ENCODE measurements at places on chromosomes 2 and 18. TPM values are rescaled to one million over a fixed set of nuclear protein-coding genes. Genes with fewer than 3 reads are reported as not detected.

GRCh38 chr18:11183637-11184036 is 34.3 kb upstream of the PIEZO2 start:
- DNase-seq = no peak

WNT6 gene
- total RNA-seq = 1.7 TPM

DNA sequence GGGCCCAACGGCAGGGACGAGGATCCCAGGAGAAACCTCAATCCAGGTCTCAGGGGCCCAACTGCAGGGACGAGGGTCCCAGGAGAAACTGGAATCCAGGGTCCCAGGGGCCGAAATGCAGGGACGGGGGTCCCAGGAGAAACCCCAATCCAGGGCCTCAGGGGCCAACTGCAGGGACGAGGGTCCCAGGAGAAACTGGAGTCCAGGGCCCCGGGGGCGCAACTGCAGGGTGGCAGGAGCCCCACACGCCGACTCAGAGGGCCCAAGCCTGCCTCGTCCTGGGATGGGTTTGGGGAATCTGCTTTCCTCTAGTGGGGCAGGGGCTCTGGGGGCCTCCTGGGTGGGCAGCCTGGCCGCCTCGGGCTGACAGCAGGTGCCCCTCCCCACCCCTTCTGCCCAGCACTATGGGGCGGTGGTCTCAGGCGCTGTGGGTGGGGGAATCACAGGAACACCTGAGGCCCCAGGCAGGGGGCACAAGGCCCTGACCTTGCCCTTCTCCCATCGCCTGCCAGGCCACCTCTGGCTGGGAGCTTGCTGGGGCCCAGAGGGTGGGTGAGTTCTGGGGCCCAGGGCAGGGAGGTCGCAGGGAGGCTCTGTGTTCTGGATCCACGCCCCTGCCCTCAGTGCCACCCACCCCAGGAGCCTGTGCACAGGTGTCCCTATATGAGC is 7.1 kb downstream of the RTP5 start:
- DNase-seq = no peak

GRCh38 chr2:96891591-96892333 is 21.9 kb upstream of the SEMA4C start:
- DNase-seq = no peak

DNA sequence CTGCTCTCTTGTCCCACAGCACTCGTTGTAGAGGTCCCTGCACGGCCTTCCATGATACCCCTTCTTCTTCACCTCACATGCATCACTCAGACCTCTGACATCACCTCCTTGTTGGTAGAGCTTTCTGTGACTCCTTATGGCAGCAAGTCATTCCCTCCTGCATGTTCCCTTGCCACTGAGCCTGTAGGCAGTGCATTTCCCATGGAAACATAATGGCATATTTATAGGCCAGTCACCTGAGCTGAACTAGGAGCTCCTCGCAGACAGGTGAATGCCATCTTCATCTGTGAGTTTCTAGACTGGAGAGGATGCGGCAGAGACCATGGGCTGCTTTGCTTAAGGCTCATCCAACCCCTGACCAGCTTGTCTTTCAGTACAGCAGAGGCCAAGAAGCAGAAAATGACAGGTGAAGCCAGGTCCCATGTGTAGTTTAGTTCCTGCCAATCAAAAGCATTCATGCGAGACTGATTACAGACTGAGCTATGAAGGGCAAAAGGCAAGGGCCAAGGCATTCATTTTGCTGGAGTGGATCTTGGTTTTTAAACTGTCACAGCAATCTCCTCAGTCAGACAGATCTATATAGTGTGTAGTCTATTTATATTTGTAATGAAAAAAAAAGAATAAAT is 59.4 kb upstream of the NEDD4L start:
- no peak for DNase-seq

DNA sequence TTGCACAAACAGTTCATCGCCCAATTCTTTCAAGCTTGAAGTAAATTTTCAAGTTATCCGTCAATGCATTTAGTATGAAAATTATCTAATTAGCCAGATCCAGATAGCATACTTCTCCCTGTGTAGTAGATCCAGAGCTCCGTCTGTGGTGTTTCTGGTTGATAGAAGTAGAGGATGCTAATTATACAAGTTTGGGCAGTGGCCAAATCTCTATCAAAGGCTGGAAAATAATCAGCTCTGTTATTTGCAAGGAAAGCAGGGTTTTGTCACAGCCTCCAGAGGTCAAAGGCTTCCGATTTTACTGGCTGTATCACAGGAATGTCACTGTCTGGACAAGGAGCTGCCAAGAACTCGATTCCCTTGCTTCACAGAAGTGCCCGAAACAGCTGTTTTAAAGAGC is 28.6 kb downstream of the LRRC30 start:
- no peak for DNase-seq

DSC2 gene
- 36.4 TPM for total RNA-seq

CNNM3 gene
- 6.3 TPM for total RNA-seq

DNA sequence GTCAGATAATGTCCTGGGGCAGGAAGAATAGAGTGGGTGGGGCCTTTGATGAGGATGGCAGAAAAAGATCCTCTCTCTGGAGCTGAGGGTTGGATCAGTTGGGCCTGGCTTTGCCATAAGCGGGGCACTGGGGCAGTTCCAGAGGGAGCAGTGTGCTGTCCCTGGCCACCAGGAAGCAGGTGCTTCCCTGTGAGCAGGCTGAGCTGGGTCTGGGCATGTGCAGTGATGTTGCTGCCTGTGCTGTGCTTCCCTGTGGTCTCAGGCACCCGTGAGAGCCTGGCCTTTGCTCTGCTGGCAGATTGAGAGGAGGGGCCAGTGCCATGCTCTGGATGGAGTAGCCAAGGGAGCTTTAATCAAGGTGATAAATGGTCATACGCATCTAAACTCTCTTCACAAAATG is 14.6 kb upstream of the NPPC start:
- no peak for DNase-seq

SULT1C4 gene
- 14.7 TPM for total RNA-seq

GRCh38 chr2:3535794-3536681 is 16.7 kb upstream of the ADI1 start:
- DNase-seq = peak; percentile 74
